ENCODE measurements at places on chromosomes 7 and 10.
A peak's percentile ranks its signal among the peaks of the same experiment; 100 is the strongest.

GRCh38 chr7:55158541-55159382 lies 139.9 kb downstream of the EGFR start:
- no peak for DNase-seq

- peak; percentile 13 for DNase-seq
Measured at GRCh38 chr7:19442016-19442785, 266.6 kb downstream of the POLR1F start.

- DNase-seq, result no peak
Measured at GRCh38 chr10:65949526-65949925, 976.3 kb upstream of the LRRTM3 start.

- no peak for DNase-seq
Measured at GRCh38 chr10:122255509-122256301, 15.4 kb upstream of the BTBD16 start.
